Osteocyte (in vitro differentiated cells): ENCODE measurements at places on chromosomes 1 and 21.

DNA sequence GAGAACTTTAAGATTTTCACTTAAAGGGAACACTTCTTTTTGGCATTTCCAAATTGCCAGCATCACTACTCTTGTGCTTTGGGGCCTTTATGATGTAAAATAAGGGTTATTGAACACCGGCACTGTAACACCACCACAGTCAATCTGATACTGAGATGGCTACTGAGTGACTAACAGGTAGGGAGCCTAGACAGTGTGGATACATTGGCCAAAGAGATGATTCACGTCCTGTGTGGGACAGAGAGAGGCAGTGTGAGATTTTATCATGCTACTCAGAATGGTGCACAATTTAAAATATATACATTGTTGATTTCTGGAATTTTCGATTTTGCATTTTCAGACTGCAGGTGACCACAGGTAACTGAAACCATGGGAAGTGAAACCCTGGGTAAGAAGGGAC, 261.6 kb downstream of the SPATA17 start:
- no peak for DNase-seq

GRCh38 chr1:192901500-192901899, 92.7 kb downstream of the RGS2 start:
- DNase-seq: no peak

DNA sequence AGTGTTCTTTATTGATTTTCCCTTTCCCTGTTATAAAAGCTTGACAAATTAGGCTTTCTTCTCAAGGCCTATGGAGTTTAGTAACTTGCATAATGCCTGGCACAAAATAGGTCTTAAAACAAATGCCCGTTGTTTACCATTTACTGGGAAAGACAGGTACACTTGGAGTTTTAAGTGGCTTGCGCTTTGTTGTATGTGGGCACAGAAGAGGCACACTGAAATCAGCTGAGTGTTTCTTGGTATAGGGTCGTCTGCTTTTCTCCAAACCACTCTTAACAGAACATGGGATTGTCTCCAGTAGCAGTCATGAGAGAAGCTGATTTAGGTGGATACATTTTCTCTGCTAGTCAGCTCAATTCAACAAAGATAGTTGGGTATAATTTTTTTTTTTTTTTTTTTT, 132.5 kb downstream of the SYT14 start:
- DNase-seq: no peak

GRCh38 chr1:210384625-210385024, 55.9 kb downstream of the HHAT start:
- no peak for DNase-seq

- no peak for DNase-seq
Observed at GRCh38 chr1:234886081-234886984, 242.3 kb downstream of the TOMM20 start.

GRCh38 chr1:6298530-6298929, 37.6 kb upstream of the GPR153 start:
- DNase-seq: no peak

DNA sequence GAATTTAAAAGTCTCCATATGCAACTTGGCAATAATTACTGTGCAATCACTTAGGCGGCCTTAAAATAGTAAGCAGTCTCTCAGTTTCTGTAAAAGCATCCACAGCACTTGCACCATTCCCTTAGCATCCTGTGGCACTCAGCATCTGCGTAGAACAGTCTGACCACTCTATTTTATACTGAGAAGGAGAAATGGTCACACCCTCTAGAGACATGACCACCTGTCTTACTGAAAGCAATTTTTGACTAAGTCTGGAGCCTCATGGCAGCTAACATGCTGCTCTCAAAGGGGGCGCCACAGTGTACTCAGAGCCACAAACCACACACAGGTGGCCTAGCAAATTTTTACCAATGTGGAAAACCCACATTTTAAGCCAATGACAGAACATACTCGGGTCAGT, 62.0 kb downstream of the KCNK1 start:
- no peak for DNase-seq

DNA sequence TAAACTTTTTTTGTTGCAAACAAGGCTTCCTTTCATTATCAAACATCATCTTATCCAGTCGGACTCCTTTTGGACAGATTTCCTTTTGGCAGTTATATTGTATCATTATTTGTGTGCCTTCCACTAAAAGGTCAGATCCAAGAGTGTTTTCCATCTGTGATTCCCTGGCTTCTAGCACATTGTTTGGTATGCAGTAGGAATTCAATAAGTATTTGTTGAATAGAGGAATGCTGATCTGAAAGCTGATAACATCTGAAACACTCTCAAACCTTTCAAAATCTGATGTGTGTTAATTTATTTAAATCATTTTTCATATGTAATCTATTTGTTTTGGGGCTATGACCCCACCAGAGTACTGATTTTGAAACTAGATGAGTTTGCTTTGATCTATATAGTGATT, 39.0 kb downstream of the NDC1 start:
- no peak for DNase-seq

DNA sequence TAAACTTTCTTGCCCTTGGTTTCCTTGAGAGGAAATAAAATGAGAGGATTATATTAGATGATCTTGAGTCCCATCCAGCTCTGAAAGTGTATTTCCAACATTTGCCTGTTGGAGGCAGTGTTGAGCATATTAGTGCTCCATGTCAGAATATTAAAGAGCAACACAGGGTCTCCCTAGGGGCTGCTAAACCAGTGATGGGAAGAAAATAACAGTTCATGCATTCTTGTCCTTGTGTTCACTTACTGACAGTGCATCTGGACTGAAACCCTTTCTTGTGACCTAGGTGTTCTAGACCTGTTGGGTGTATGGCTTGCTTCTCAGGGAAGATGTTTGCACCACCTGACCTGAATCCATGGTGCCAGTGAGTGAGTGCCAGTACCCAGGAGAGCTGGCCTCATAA, 124.7 kb upstream of the KIAA0040 start:
- no peak for DNase-seq

- no peak for DNase-seq
Observed at GRCh38 chr1:182809414-182809957, 19.9 kb downstream of the NPL start.

- peak; percentile 93 for DNase-seq
Observed at GRCh38 chr1:56578963-56579875, at the start of gene PLPP3. TSS of gene PLPP3 (minus strand) at chr1:56579563. CDS start at chr1:56579016, 547 bp downstream.

DNA sequence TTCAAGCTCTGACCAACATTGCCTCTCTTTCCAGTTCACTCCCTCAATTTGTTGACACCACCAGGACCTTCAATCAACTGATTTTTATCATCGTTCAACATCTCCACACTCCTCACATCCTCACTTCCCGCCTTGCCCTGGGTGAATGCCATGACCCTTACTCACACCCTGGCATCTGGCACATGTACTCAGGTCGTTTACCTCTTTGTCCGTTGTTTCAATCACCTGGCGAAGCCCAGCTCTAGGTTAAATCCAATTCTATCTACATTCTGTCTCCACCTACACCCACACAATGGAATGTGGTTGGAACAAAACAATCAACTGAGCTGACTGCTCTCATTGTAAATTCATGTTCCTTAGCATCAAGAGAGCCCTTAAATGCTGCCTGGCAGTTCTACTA, 24.2 kb upstream of the TBX15 start:
- DNase-seq: no peak

DNA sequence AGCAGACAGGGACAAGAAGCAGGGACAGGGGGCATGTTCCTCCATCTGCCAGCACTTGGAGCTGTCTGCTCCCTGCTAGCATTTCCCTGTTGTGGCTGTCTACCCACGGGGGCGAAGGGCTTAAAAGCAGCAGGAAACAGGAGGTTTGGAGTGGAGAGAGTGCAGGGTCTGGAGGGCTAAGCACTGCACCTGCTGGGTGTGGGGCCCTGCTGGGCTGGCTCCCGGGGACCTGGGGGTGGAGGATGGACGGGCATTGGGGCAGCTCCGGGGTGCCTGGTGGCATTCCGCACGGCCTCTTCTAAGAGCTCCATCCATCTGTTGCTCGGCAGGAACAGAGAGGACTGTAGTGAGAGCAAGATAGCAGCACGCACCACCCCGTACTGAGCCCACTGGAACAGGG, 21.2 kb downstream of the LRRC71 start:
- DNase-seq: no peak

- no peak for DNase-seq
Observed at GRCh38 chr1:218865591-218865990, 308.1 kb upstream of the LYPLAL1 start.

GRCh38 chr1:91833946-91834345, 52.0 kb downstream of the TGFBR3 start:
- DNase-seq: no peak

DNA sequence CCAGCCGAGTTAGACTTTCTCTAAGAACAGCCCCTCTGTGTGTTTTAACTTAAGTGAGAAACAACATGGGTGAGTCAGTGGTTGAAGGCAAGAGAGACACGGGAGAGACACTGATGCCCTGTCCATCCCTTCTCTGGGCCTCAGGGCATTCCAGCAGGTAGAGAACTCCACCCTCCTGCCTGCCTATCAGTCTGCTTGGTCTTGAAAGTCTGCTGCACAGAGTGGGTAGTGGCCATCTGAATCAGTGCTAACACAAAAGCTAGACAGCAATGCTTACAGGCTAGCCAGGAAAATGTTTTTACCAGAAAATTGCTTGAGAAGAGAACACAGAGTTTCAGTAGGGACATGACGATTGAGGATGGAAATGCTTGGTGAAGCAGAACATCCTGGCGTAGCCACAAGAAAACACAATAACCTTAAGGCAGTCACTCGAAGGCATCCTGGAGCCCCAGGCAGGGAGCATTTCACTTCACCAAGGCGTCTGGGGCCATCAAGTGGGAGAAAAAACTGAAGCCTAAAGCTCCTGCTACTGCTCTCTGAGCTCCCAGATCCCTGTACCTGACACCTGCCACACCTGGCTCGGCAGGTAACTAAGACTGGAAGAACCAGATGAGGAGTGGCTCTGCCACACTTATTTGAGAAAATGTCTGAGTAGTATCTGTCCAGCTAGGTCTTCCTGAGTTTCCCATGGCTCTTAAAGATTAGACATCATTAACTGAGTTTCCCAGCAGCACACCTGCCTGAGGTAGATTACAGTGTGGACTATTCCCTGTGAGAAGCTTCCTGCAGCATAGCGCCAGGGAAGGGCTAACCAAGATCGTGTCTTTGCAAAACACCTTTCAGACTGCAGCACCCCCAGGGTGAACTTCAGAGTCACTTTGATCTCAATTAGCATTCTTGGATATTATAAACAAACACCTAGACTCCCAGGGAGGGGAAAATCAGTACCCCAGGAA, 18.1 kb upstream of the LBR start:
- DNase-seq: no peak

DNA sequence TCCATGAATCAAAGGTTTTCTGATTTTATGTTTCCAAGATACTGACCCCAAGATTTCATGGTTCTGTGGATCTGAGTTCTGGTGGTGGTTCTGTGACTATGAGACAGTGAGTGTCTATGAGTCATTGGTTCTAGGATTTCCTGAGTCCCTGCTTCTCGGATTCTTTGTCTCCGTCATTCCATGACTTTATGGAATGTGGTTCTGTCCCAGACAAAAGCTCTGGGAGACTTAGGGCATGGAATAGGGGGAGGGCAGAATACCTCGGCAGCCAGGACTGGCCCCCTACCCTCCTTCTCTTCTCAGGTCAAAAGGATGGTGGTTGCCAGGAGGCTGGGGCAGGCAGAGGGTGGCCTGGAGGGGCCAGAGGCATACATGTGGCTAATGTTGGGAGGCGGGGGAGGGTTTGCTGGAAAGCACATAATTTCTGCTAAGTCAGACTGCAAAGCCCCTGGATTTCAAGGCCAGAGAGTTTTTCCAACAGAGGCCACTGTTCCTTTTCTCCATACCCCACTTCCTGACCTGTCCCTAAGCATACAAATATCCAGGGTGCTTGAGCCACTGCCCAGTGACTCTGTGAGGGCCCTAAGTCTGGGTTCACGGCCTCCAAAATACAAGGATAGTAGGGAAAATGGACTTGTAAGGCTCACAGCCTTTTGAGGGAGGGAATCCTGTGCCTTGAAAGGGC, 17.2 kb downstream of the CDCP2 start:
- no peak for DNase-seq

GRCh38 chr1:189697113-189697512, 780.6 kb downstream of the BRINP3 start:
- no peak for DNase-seq

- no peak for DNase-seq
Observed at GRCh38 chr21:44844256-44844655, 26.4 kb upstream of the SUMO3 start.

GRCh38 chr1:8835941-8836643, 18.7 kb upstream of the RERE start:
- no peak for DNase-seq

DNA sequence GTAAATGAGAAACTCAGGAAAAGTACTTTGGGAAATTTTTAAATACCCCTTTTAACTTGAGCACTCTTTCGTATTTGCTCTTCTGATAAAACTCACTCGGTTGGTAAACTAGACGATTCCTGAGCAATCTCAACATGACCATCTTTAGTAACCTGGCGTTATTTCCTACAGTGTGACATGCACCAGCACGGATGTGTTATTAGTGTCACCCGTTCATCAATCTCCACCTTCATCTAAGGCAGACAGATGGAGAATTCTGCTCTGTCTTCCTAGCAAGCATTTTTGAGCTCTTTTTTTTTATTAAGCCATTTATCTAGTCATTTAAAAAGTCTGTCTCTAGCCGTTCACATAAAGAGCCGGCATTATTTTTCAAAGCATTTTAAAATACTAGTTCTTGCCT, 155.2 kb downstream of the DISP1 start:
- DNase-seq: no peak

- DNase-seq: no peak
Observed at GRCh38 chr1:55347866-55348265, 132.7 kb upstream of the USP24 start.

DNA sequence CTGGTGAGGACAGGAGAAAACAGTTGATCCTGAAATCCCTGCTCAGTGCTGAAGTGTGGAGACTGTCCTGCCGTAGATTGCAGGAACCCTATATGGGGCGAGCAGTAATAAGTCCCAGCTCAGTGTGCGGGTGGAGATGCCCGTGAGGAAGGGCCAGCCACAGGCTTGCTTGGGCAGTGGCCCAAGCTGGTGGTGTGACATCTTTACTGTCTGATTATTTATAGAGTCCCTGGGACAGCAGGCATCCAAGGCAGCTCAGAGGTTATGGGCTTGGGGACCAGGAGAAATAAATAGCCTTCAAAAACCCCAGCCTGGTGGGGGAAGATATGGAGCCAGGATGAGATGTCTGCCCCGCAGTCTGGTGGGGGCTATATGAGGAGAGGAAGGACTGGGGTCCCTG, 170.7 kb upstream of the POU3F1 start:
- no peak for DNase-seq

GRCh38 chr1:46455951-46456350, 33.7 kb upstream of the DMBX1 start:
- no peak for DNase-seq

DNA sequence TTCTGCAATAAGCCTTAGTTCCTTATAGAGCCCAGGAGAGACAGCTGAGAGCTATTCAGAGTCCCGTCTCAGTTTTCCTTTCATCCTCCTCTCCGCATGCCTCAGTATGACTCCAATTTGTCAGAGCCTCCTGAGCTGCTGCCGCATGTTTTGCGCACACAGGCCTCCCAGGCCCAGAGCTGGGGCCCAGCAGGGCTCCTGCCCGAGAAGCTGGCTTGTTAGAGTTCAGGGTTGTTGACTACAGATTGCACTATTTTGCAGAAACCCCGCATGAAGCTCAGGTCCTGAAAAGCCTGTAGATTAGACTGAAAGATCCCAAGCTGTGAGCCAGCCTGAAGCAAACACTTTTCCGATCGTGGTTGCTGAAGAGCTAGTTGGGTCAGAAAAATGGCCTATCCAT, 51.5 kb downstream of the IGSF5 start:
- DNase-seq: no peak
